ENCODE measurements at places on chromosomes 5 and 9. TPM values are rescaled to one million over a fixed set of nuclear protein-coding genes. Genes with fewer than 3 reads are reported as not detected.
A peak's percentile ranks its signal among the peaks of the same experiment; 100 is the strongest.

Gene ACTBL2
- total RNA-seq, result not detected

DNA sequence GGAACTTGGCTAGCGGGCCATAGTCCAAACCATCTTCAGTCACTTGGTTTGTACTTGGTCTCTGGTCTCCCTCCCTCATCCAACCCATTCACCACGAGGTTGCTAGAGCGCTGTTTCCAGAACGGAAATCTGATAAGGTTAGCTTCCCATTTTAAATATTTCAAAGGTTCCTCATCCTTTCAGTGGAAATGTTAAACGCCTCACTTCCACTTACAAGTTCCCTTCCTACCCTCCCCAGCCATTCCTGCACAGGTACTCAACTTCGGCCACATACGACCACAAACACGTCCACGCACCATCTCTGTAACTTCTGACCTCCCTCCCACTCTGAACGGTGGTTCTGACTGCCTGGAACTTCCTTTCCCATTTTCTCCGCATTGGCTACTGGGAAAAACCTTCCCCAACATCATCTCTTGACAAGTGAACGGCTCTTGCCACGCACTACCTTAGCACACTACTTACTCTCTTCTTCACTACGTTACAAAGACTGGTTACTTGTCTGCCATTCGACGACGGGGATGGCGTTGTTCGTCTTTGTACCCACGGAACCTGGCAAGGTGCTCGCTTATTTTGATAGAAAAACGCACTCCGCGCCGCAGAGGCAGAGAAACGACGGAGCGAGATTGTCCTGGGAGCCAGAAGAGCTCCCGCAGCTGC lies 629 bp downstream of the CCNH start:
- DNase-seq, result no peak

Gene DMGDH
- total RNA-seq, result 1.3 TPM

DNA sequence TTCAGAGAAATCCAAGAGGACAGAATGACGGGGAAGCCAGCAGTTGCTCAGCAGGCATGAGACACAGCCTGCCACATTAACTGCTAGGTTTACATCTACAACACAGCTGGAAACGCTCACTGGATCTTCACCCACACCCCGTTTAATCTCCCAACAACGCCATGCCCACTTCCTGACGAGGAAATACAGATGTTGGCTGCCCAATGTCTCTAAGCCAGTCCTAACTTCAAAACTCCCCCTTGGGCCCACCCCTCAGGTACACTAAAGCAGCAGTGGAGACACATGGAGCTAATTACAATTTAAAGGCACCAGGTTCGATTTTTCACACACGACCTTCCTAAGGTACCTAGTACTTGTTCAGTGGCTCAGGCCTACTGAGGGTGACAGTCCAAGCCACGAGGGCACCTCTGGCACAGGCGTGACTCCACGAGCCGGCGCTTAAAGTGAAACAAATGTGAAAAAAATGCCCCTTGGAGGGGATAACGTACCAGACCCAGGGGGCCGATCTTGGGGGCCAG lies 904 bp downstream of the RPL12 start:
- no peak for DNase-seq

DNA sequence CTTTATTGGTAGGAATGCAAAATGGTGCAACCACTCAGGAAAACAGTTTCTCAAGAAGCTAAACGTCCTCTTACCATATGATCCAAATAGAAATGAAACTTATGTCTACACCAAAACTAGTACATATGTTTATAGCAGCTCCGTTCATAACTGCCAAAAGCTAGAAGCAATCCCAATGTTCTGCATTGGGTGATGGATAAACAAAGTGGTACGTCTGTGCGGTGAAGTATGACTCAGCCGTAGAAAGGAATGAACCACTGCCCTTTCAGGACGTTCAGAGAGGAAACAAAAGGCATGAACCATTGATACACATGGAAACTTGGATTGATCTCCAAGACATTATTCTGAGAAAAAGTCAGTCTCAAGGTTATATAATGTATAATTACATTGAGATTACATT lies 27.6 kb downstream of the HNRNPH1 start:
- DNase-seq, result no peak

- no peak for DNase-seq
Observed at GRCh38 chr5:24749701-24750100, 104.9 kb upstream of the CDH10 start.

DNA sequence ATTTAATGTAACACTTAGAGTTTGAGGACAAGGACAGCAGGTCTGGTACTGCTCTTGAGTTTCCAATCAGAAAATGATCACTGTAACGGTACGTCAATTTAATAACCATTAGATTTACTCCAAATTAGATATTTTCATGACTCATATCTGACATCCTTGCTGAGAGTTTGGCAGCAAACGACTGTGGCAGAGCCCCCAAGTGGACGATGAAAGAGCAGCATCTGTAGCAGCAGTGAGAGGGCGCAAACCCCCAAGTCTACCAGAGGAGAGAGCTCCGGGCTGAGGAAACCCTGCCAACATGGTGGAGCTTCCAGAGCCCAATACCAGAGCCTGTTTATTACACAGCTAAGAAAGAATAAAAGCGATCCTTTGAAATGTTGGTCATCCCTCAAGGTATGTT lies 73.2 kb upstream of the EPB41L4A start:
- peak; percentile 65 for DNase-seq

GRCh38 chr5:160155017-160155750 lies 35.9 kb upstream of the PWWP2A start:
- no peak for DNase-seq

DNA sequence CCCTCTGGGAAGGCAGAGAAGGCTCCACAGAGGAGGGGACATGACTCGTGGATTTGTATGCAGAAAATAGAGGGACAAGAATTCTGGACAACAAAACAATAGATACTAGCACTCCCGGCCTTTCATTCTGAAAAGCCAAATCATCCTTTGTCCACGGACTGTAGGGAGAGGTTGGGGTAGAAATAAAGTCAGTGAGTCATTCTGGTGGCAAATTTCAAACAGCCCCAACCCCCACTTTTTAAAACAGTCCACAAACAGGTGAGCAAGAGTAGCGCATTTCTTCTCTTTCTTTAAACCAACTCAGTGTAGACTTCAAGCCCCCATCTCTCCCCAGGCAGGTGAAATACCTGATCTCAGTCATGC lies 56.1 kb downstream of the PTPDC1 start:
- no peak for DNase-seq

Gene OLFM1
- total RNA-seq, result 12.5 TPM

DNA sequence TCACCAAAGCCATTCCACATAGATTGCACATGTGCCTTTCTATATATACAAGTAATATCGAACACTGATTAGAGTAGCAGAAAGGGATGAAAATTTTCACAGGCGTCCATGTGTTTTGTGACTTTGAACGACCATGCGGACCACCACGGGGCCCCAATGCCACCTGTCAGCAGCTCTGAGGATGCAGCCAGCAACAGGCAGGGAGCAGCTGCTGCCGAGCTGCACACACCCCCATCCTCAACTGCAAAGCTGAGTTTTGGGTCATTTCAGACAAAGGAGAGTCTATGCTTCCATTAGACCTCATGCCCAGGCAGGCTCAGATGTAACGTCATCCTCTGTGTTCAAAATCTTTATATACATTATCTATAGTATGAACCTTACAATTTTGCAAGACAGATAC lies 503.8 kb downstream of the IRX1 start:
- DNase-seq, result no peak

GRCh38 chr5:73718762-73719161 lies 92.8 kb downstream of the ARHGEF28 start:
- DNase-seq, result no peak
